ENCODE measurements at places on chromosomes 6 and 20.

- no peak for DNase-seq
Measured at GRCh38 chr6:168735268-168735949, 294.4 kb downstream of the SMOC2 start.

- DNase-seq, result no peak
Measured at GRCh38 chr6:13302291-13302690, 26.0 kb downstream of the TBC1D7 start.

DNA sequence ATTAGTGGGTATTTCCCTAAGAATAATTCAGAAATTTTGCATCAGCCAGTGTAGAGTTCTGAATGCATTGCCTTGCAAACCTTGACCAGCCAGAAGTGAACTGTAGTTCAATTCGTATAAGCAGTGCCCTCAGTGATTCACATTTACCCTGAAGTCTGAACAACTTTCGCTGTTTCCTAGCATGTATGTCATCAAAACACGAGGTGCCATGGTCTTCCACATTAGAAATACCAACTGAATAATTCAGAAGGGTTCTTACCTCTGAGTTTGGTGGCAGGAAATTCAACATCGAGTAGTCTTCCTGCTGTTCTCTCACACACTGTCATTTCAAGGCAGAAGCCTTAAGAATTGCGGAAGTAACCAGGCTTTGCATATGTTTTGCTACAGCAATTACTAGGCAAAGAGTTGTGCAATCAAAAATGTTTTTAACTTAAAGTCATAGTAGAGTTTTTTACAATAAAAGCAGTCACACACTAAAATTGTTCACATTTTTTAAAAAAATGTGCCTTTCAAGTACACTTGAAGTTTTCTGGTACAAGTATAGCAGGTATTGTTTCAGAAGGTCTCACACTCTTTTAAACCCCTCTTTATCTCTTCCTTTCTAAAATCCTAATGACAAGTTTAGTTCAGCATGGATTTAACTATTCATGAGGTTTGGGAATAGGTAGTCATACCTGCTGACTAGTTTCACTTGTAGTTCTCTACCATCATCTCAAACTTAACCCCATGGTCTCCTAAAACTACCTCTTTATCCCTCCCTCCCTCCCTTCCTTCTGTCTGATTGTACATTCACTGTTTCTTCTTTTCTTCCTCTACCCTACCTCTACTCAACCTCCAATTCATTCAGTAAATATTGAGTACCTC, 118.3 kb downstream of the STXBP5 start:
- DNase-seq, result no peak

- DNase-seq, result no peak
Measured at GRCh38 chr20:8389381-8390036, 257.4 kb downstream of the PLCB1 start.

GRCh38 chr6:163026893-163027292, 299.1 kb downstream of the PACRG start:
- no peak for DNase-seq

DNA sequence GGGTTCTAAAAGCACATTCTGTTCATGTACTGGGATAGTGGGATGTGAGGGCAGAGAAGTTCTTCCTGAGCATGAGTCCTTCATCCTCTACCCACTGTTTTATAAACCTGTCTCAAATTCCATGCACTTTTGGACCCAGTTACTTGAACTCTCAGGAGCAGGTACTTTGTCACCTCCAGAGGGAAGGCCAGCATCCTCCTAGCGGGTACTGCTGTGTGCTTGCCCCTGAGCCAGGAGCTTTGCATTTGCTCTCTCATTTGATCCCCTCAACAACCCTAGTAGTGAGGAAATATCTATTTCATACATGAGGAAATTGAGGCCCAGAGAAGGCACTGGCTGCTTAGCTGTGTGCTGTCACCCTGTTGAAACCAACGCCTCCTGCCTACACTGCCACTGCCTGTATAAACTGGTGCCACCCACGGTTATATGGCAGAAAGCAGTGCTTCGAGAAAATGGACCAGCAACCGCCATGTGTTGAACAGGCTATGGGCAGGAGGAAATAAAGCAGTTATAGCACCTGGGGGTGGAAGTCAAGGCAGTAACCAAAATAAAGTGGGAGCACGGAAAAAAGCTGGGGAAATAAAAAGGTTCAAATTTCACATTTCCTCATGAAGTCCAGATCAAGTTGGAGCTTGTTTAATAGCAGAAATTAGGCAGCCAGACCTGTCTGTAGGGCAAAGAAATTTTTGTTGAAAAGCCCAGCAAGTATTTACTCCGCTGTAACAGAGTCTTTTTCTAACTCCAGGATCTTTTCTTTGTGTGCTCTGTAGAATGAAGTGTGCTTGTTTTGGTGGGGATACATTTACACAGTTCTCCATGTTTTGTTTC, 38.0 kb downstream of the KLHL31 start:
- no peak for DNase-seq

- DNase-seq, result no peak
Measured at GRCh38 chr20:35908007-35908406, 46.3 kb downstream of the SCAND1 start.

GRCh38 chr6:49300443-49300842, 162.6 kb downstream of the MMUT start:
- no peak for DNase-seq

DNA sequence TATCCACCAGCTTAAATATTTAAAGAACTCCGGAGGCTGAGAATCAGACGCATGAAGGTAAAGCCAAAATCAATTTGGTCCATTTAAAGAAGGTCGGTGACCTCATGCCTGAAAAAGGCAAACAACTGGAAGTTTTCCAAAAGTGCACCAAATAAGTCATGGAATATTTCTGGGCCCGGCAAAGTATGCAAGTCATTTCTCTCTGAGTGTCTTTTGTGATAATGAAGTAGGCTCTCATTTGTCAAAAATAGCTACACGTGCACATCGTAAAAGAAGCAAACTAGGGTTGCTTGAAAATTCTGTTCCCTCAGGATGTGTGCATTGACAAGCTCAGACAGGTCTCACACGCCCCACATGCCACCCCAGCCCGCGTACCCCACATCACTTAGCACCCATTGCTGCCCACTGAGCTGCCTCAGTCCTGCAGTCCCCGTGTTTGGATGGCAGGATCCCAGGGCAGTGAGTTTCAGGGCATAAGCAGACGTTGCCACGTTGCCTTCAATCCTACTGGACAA, 20.5 kb upstream of the PYGB start:
- no peak for DNase-seq

GRCh38 chr6:142740449-142740848, 204.5 kb downstream of the HIVEP2 start:
- no peak for DNase-seq

GRCh38 chr20:17810062-17810631, 110.4 kb downstream of the BANF2 start:
- no peak for DNase-seq

GRCh38 chr6:169395080-169395805, 141.6 kb upstream of the THBS2 start:
- no peak for DNase-seq

GRCh38 chr6:40419946-40420728, 167.0 kb downstream of the LRFN2 start:
- no peak for DNase-seq

- no peak for DNase-seq
Measured at GRCh38 chr6:99353126-99353525, 3.7 kb upstream of the FAXC start.

GRCh38 chr6:168319279-168320111, at the start of gene DACT2:
Gene DACT2, minus strand, starts transcription at chr6:168319777. Its CDS starts 144 bp downstream, at chr6:168319633.
- no peak for DNase-seq

DNA sequence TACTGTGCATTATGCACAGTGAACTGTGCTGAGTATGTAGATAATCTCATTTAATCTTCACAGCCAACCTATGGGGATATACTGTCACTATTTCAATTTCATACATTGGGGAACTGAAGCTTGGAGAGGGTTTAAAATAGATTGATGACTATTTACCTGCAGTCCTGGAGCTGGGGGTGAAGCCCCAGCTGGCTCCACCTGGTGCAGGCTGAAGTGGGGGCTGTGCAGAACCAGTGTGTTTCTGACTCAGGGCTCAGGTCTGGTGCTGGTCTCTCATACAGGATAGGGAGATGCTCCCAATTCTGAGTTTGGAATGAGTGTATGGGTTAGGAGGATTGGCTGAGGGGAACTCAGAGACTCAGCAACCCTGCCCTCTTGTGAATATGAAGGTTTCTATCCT, 176.1 kb upstream of the CEP162 start:
- DNase-seq, result no peak

DNA sequence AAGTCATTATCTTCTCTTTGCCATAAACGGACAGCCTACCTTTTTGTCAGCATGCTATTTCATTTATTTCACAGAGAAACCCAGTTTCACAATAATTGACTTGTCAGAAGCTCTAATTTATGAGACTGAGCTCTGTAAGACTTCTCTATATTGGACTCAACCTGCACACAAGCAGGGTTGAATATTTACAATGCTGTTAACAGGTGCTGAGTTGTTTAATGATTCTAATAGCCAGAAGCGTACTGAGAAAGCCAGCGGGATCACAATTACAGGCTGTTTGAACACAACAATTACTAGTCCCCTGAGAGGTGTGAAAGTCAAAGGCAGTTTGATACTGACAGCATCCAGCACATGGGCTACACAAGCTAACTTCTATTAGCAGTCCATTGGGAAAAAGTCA, 128.2 kb upstream of the SIM1 start:
- DNase-seq, result peak; percentile 100

DNA sequence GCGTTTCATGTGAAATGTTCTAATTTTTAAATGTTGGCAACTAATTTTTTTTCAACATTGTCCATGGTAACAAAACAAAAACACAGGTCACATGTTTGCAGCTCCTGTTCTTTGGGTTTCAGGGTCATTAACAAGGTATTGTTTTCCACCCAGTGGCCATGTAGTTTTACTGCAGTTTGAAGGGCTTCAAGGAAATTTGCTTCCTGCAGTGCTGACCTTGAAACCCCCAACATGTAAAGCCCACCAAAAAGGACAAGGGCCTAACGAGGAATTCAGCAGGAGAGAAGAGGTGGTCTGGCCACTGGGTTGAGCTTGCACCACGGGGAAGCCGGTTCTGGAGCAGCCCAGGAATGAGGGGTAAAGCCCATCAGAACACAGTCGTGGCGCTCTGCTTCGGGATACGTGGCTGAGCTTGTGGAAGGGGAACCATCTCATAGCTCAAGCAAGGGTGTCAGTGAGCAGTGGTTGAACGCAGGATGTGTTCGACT, 13.9 kb upstream of the KLHL31 start:
- DNase-seq, result no peak

DNA sequence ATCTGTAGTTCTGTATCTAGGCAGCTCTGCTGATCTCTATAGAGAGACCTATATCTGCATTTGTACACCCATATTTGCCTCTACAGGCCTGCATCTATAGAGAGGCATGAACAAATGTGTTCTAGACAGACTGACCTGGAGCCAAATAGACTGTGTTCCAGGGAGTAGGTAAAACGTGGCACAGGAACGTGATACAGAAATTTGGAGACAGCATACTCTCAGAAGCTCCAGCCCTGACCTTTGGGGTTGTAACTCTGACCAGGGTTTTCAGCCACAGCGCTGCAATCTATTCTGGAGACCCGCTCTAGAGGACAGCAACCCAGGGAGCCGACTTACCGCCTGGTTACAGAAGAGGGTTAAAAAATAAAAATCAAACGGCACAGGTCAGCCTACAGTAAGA, 983 bp downstream of the RBBP9 start:
- DNase-seq, result no peak

DNA sequence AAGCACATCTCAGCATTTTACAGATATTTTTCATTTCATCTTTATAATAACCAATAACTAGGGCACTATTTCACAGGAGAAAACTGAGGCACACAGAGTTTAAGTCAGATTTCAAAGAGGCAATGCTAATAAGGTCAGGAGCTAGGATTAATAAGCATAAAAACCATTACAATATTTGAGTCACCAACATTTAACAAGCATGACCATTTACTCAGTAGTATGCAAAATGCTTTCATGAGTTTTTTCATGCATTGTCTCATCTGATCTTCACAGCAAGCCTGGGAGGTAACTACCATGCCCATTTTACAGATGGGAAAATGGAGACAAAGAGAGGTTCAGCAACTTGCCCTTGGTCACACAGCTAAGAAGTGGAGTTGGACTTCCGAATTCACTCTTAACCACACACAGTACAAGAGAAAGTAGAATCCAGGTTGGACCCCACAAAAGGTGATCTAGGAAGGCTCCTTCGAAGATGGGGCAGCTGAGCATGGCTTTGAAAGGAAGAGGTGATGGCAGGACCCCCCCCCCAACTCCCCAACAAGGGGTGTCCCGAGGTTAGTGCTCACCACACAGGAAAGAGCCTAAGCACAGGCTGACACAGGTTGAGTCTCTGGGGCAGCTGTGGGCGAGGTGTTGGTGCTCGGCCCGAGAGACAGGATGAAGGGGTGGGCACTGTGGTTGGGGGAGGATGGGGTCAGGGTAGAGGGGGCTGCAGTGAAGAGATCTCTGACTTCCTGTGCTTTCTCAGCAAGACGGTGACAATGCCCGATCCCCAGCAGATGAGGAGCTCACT, 108.8 kb downstream of the PREX1 start:
- DNase-seq, result no peak

DNA sequence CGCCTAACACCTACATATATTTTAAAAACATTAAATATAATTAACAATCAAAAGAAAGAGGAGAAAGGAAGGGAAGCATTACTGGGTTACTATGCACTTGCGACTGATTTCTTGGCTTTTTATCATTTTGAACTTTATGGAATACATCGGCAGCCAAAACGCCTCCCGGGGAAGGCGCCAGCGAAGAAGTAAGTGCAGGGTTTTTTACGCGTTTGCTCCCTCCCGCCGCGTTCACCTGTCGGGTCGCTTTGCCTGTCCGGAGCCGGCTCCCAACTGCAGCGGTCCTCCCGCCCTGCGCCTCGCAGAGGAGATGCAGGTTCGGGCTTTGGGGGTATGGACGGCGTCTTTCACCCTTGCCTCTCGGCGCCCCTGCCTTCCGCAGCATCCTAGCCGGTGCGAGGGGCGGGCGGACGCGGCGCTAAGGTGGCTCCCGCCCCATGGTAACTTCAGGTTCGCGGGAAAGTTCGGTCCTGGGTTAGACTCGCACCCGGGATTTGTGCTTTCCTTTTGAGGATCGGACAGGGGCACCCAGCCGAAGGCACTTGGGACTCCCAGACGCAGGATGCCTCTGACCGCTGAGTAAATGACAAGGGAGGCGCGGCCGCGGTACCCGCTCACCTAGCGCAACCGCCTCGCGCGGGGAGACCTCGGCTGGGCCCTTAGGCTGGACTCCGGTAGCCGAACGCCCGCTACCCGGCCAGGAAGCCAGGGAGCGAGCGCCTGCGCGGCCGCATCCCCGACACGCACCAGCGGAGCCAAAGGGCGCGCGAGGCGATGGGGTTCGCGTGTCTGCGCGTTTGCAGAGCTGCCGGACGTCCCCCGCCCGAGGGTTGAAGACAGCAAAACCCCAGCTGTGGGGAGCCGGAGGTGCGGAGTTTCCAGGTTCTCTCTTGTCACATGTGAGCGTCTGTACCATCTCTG, 891 bp downstream of the RSPO3 start:
- DNase-seq, result no peak

- no peak for DNase-seq
Measured at GRCh38 chr6:135347887-135348286, 149.7 kb downstream of the AHI1 start.
